ENCODE measurements at places on chromosomes 2 and 18.

DNA sequence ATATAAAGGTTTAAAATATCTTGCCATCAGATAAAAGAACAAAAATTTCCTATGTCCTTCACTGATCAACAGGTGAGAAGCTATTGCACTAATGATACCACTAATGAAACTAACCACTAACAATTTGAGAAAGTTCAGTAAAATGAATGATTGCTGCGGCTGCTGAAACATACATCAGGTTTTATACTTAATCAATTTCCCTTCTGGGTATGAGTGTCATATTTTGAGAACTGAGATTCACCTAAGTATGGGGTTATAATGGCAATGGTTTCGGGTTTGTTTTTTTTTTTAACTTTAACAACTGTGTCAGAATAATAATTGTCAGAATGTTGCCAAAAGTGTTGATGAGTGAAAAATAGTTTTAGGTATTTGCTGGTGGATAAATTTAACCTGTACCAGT, 151.3 kb upstream of the SLC39A10 start:
- DNase-seq: no peak

DNA sequence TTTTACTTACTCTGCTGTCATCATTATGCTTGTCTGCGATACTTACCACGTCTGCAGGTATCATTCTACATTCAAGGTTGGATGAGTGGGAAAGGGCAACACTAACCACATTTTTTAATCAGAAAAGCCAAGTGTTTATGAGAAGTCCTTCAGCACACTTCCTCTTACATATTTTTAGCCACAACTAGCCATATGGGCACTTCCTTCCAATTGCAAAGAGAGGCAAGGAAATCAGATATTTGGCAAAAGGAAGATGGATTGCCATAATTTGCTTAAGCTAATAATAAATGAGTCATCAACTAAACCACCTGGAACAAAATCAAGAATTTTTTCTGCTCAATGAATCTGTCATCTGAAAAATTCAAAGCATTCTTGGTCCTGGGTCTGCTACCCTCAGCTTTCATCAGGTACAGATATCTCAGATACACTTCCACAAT, 16.7 kb upstream of the MRO start:
- no peak for DNase-seq

- no peak for DNase-seq
These were observed 41.7 kb upstream of the TBR1 start for GRCh38 chr2:161374446-161374845.

- DNase-seq: peak; percentile 85
These were observed 19.9 kb upstream of the CABYR start for GRCh38 chr18:24118750-24119577.

GRCh38 chr2:37573451-37574388, 97.7 kb downstream of the CDC42EP3 start:
- DNase-seq: no peak

DNA sequence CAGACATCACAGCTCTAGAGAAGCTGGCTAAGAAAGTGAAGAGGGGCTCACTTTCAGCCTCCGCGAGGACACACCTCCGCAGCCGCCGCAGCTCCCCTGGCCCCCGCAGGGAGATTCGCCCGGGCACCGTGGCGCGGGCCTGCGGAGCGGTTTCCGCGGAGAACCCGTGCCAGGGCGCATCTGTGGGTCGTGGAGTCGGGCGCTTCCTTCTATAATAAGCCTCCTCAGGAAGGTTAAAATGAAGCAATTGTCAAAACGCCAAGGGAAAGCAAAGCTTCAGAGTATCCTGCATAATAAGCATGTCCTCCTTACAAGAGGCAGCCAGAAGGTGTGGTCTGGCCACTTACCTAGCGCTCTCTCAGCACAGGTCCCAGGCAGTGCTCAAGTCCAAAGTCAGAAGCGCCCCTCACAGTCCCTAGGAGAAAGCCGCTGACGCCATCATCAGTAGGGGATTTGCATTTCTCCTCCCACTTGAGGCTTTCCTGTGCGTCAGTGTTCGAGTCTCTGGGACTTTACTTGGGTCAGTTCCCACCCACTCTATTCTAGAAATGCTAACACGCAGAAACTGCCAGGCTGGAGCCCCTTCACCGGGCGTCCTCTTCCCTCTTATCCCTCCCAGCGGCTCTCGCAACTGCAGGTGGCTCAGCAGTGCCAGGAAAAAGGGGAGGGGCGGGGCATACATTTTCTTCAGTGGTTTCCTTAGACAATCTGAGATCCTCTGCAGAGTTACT, at the start of gene STAT4:
TSS of gene STAT4 (minus strand) at position 395 of the 731 bp plus-strand sequence. CDS start 2,791 bp downstream, outside the sequence.
- DNase-seq: peak; percentile 85

- DNase-seq: no peak
These were observed 22.9 kb downstream of the ATOH8 start for GRCh38 chr2:85776672-85777071.

- no peak for DNase-seq
These were observed 268.4 kb upstream of the THSD7B start for GRCh38 chr2:136496966-136497365.

DNA sequence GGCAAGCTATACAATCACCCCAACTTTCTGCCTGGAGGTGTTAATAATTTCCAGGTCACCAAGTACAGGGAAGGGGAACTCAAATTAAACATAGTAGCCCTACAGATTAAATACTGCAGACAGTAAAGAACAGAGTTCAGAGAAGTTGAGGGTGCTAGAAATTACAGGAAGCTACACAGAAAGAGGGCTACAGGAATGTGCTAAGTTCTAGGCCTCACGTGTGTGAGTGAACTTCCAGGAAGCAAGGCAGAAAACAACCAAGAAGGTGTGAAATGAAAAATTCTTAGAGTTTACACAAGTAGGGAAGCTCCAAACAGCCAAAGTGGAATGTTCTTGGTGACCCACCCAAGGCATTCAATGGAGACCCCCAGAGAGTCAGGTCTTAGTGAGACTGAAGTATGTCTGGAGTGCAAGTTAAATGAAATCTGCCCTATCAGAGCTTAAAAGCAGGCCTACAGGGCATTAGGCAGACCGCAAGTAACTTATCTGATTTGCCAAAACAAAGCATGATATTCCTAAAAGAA, 58.1 kb upstream of the RNU4ATAC start:
- no peak for DNase-seq
